ENCODE measurements at places on chromosomes 5 and 9. TPM values are rescaled to one million over a fixed set of nuclear protein-coding genes. Genes with fewer than 3 reads are reported as not detected.

GRCh38 chr9:68711281-68711680, 6.2 kb downstream of the PIP5K1B start:
- DNase-seq: no peak

Gene SPOCK1
- total RNA-seq: 50.7 TPM

Gene AGXT2
- not detected for total RNA-seq

Gene FRMPD1
- total RNA-seq: 0.95 TPM

Gene GZMA
- total RNA-seq: 0.96 TPM

Gene CDKN2B
- 30.4 TPM for total RNA-seq

GRCh38 chr5:92378966-92379611, 996.0 kb upstream of the ARRDC3 start:
- DNase-seq: no peak

- DNase-seq: no peak
Measured at GRCh38 chr5:18236386-18236785, 602.1 kb downstream of the TAF11L14 start.

DNA sequence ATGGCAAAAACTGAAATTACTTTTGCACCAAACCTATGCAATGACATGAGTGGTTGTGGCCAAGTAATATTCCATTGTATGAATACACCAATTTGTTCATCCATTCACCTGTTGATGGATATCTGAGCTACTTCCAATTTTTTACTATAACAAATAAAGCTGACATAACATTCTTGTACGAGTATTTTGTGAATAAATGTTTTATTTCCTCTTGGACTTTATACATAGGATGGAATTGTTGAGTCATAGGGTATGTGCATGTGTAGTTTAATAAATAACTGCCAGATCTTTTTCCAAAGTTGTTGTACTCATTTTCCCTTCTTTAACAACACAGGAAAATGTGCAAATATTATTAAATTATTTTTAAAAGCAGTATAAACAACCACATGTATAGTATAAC, 146.1 kb upstream of the ZNF462 start:
- DNase-seq: no peak

- no peak for DNase-seq
Measured at GRCh38 chr9:132978451-132979131, at the start of gene GFI1B. Gene GFI1B (plus strand): TSS chr9:132978694. CDS start chr9:132986679, 7,985 bp downstream.

Gene VCAN
- 91.3 TPM for total RNA-seq

GRCh38 chr9:81002906-81003305, 686.4 kb downstream of the TLE1 start:
- no peak for DNase-seq

DNA sequence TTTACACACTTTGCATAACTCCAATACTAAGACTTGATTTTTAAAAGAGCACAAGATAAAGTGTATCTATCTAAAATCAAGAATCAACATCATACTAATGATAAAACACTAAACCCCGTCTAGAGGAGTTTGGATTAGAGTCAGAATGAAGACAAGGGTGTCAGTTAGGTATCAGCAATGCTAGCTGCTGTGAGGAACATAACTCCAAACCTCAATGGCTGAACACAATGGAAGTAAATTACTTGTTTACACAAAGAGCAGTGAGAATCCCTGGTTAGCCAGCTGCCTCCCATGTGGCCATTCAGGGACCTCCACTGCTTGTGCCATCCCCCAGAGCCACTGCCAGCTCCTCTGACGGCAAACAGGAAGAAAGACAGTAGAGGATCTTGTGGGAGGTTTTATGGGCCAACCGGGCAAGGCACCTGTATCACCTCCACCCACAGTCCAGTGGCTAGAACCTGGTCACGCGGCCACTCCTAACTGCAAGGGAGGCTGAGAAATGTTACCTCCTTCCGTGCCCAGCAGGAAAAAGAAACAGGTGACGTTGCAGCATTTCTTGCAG, 24.0 kb upstream of the GRHPR start:
- no peak for DNase-seq
